Activated CD8-positive, alpha-beta memory T cell treated with anti-CD3 and anti-CD28 coated beads, Interleukin-2, amount 50 U/mL, for 4 hours (primary cell): ENCODE measurements at places on chromosomes 5 and 9.

DNA sequence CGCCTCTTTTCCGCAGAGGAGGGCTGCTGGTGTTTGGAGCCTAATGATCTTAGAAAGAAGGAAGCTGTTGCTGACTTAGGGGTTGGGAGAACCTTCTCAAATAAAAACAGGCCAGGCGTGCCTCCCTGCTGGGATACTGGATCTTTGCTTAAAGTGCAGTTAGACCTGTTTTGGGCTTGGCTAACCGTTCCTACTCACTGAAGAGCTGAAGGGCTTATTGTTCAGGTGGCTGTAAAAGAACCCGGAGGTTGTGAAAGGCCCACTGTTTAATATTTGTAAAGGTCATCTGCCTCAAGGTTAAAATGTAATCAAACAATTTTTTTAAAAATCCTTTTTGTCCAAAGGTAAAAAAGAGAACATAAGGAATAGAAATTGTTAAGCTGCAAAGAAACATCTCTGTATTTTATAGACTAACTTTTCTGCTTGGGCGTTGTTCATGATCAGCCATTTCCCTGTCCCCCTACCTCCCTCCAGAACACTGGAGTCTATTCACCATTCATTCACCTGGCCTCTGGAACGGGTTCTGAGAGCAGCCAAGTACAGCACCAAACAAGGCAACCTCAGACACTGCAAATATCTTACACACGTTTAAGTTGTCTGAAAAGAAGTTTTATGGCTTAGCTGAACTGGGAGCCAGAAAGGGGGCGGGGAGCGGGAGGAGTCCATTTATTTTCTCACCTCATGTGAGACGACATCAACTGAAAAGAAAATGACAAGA lies 18.6 kb upstream of the MTMR12 start:
- no peak for DNase-seq

DNA sequence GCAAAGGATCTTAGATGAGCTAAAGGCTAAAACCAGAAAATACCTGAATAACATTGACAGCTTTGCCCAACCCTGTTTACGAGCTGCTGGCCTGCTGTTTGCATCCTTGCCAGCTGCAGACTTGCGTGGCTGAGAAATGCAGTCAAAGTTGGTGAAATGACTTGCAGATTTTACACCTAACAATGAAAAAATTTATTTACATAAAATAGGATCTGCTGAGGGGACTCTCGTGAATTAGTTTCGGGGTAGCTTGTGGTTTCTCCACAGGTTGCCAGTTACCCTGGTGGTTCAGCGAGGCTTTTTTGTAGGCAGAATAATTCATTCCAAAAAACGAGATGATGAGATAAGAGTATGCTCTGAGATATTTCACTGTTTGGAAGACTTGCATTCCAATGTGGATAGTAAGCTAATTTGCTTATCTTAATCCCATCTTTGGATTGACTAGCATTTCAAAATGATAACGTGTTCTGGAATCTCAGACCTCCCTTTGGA lies 65.7 kb upstream of the FANCC start:
- DNase-seq = no peak

- DNase-seq = no peak
Measured at GRCh38 chr9:26606756-26607155, 285.8 kb downstream of the CAAP1 start.

DNA sequence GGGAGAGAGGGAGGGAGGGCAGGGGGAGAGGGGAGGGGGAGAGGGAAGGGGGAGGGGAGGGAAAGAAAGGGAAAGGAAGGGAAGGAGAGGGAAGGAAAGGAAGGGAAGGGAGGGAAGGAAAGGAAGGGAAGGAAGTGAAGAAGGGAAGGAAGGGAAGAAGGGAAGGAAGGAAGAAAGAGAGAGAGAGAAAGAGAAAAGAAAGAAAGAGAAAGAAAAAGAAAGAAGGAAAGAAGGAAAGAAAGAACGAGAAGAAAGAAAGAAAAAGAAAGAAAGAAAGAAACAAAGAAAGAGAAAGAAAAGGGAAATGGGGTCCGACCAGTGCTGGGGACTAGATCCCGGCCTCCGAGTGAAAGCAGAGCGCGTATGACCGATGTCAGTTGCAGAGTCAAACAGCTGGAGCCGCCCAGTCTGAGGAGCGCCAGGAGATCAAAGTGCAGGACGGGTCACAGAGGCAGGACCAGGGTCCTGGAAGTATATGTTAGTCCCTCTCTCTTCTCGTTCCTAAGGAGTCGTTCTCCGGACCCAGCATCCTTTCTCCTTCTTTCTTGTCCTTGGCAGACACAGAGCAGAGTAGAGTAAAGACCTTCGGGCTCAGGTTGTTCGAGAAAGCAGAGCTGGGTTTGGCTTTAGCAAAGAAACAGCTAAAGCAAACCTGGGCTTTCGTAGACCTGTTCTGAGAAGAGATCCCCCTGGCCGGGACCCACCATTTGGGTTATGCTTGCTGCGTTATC lies 305.4 kb upstream of the MSX2 start:
- no peak for DNase-seq

DNA sequence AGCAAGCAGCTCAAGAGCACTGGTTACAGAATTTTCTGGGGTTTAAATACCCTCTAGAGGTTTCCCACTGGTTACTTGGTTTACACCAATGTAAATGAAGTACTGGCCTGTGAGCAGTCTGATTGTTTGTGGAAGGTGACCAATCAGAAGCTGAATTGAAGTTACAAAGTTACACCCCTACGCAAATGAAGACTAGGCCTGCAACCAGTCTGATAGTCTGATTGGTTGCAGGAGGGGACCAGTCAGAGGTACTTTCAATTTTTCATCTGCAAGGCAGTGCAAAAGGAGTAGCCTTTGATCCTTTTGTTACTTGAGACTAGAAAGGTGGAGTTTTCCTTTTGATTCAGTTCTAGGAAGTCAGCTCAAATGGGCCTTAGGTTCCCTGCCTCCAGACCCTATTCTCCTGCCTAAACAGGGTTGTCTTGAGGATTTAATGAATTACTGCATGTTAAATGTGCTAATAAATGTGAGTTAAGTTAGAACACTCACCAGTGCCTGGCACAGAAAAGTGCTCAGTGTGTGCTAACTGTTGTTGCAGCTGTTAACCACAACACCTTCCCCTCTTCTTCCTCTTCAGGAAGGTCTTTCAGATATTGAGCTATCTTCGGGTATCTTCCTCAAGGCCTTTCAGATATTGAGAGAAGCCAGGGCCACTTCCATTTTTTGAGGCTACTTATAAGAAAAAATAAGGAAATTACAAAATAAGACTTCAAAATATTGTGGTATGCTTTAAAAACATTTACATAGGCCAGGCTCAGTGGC lies 32.1 kb upstream of the CLINT1 start:
- no peak for DNase-seq

GRCh38 chr9:129681924-129682323 lies 16.5 kb downstream of the PRRX2 start:
- DNase-seq = no peak

GRCh38 chr5:138946241-138946623 lies 71.1 kb upstream of the LRRTM2 start:
- DNase-seq = no peak

DNA sequence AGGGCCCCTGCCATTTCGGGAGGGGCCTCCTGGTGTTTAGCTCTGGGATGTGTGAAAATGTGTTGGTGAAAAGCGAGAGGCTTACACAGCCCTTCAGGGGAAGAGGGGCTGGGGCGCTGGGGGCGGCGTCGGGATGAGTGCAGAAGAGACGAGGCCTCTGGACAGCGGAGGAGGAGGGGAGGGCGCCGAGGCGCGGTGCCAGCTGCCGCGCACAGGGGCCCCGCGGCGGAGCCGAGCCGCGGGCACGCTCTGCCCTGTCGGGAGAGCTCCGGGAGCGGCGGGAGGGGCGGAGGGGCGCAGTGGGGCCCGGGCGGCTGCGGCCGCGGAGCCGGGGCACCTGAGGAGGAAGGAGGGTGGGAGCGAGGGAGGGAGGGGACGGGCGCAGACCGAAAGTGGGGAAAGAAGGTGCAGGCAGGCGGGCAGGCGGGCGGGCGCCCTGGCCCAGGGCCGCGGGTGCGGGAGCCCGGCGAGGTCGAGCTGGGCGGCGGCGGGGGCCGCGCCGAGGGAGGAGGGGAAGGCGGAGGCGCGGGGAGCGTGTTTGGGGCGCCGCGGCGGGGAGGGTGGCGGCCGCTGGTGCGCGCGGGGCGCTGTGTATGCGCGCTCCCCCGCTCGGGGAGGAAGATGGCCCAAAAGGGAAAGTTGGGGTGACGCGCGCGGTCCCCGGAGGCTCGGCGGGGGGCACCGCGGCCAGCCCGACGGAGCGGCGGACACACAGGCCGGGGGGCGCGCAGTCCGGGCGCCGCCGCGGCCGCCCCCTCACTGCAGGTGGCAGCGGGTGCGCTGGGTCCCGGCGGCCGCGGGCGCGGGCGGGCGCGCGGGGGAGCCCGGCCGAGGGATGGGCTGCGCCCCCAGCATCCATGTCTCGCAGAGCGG lies at the start of gene PDE8B:
Gene PDE8B (plus strand): TSS at position 590 of the 873 bp plus-strand sequence. CDS start 246 bp downstream, at position 836.
- DNase-seq = no peak

DNA sequence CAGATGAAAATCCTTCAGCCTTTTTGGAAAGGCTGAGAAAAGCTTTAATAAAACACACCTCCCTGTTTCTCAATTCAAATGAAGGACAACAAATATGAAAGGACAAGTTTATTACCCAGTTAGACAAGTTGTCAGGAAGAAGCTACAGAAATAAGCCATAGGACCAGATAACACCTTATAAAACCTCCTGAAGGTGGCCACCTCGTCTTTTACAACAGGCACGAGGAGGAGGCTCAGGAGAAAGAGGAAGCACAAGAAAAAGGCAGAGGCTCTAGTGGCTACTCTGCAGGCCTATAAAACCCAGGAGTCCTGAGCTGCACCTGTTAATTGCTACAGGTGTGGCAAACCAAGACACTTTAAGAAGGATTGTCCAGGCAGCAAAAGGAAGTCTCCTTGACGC lies 352.1 kb upstream of the CDH18 start:
- DNase-seq = no peak

DNA sequence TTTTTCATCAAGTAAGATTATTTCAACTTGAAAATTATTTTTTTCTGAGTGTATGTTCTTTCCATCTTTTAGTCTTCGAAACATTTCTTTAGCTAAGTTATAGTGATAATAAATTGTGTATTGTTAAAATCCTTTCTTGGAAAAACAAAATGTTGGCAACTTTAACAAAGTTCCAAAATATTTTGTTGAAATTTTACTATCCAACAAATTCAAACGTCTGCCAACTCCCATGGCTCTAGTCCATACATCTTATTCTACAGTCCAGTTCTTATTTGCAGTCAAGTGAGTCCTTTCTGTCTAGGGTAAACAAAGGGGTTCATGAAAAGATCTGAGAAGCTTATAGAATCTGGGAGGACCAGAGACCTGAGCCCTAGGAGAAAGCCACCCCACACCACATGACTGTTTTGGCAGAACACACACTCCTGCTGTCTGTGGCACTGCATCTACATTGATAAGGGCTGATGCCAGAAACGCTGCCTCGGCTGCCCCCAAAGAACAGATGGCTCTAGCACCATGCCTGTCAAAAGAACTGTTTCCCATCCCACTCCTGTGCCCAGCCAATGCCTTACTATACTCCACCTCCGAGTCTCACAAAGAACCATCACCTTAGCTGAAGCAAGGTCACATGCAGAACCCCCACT lies 47.5 kb downstream of the FEM1C start:
- no peak for DNase-seq

- no peak for DNase-seq
Measured at GRCh38 chr5:169527066-169527465, 56.5 kb upstream of the SPDL1 start.

GRCh38 chr5:26482810-26483375 lies 555.5 kb downstream of the CDH9 start:
- no peak for DNase-seq

DNA sequence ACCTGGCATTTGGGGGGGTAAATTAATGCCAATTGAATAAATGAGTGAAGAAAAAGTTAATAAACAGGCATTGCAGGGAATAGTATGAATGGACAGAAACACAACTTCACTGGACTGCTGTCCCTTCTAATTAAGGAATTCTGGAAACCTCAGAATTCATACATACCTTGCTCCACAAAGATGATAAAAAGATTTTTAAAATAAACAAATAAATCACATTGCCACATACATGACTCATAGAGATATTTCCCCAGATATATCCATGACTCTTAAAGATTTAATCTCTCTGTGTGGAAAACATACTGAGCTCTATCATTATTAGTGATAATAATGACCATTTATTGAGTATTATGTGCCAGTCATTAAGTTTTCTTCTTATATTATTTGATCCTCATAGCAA lies 469.0 kb upstream of the MEF2C start:
- no peak for DNase-seq

DNA sequence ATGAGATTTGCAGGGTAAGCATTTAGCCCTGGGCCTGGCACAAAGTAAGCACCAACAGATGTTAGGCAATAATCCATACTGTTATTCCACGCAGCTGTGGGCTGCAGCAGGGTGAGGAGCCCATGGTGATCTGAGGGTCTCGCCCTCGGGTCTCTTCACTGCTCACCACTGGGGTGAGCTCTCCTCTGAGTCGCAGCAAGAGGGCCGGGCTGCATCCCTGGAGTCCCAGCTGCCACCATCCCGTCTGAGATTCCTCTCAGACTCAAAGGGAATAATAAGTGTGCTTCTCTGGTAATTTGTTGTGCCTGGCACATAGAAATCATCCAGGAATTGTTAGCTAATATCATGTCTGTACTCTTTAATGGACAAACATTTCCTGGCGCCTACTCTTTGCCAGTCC lies 6.9 kb downstream of the NKX2-5 start:
- no peak for DNase-seq

DNA sequence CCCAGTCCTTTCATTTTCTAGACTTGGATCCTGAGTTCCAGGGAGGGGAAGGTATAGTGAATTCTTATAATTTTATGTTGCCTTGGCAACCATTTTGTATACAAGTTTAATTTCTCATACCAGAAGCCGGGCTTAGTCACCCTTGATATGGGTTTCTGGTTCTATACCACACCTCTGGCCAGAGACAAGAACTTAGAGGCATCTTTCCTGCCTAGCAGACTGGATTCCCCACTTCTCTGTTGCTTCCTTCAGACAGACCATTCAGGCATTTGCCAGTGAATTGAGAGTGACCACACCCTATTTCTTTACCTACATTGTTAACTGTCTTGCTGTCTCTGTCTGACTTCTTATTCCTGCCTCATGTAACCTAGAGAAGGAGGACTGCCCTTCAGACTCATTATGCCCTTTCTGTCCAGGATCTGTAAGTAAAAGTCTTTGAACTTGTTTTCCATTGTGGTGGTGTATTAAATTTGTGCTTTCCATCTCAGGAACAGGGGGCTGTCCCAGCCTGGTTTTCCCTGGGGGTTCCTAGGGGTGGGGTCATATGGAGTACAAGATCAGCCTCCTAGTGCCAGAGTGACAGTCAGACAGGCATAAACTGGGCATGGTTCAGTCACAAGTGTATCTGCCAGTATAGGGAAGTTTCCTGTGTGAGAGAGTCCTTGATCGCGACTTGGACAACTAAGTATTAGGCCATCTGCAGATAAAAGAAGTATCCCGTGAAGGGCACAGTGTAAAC lies 27.4 kb downstream of the TNFSF8 start:
- no peak for DNase-seq
